ENCODE measurements at places on chromosomes 6 and 20. TPM values are rescaled to one million over a fixed set of nuclear protein-coding genes. Genes with fewer than 3 reads are reported as not detected.

DNA sequence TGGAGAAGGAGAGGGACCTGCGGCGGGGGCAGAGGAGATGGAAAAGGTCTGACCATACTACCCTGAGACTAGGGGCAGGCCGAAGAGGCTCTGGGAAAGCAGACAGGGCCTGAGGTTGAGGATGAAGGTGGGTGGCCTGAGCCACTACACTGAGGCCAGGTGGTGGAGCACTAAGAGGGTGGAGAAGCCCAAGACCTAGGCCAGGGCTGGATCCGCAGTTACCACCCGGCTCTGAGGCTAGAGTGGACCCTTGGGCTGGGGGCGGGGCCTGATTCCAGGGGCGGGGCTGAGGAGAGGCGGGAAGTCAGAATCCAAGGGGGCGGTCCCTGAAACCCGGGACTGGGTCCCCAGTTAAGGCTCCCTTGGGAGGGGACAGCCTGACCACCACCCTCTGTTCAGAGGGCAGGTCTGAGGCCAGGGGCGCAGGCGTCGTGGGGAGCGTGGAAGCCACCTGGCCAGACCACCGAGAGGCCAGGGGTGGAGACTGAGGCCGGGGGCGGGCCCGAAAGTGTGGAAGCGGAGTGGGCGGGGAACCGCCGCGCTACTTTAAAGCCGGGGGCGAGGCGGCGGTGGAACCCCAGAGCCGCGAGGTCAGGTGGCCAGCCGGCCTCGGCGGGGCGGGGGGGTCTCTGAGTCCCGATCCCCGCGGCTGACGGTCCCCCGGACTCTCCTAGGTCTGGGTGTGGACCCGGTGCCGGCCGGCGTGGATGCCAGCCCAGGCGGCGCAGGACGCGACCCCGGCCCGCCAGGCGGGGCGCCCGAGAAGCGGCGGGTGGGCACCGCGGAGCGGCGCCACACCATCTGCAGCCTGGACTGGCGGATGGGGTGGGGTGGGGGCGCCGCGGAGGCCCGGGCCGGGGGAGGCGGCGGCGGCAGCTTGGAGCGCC lies 8.3 kb downstream of the CCM2L start:
- DNase-seq: peak; percentile 87

DNA sequence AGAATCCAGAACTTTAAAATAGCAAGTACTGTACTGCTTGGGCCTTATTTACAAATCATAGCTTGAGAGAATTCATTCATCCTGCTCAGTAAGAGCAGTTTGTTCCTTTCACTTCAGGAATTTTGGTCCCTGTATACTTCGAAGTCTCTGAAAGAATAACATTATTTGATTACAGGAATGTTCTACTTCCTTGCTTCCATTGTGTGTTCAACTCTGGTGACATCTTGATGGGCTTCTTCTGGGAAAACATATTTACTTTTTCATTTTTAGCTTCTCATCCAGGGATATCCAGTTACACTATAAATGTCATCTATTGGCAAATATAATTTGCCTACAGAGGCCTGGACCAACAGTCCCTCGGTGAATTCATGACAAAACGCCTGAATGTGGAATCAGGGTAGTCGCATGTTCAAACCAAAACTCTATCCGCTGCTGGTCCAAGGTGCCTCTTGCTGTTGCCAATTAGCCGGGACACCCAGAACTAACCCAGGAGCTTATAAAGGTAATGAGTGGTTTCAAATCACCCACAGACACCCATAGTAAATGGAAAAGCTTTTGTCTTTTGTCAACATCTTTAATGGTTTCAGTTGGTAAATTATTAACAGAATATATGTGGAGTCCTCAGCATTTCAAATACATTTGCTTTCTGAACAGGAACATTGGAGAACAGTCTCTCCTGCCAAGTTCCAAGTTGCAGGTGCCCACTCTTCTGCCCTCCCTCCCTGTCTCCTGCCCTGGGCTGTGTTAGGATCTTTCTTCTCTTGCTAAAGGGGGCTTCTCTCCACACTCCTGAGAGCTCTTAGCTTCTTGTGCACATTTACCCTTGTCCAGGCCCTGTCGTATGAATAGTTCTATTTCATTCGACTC lies 162.5 kb upstream of the CITED2 start:
- DNase-seq: no peak

GRCh38 chr20:49501917-49502316 lies 19.4 kb upstream of the KCNB1 start:
- no peak for DNase-seq

- no peak for DNase-seq
Measured at GRCh38 chr6:46251583-46252339, 81.0 kb upstream of the ENPP5 start.

- DNase-seq: no peak
Measured at GRCh38 chr6:16209539-16209938, 28.8 kb upstream of the GMPR start.

Gene BANF2
- not detected for total RNA-seq

DNA sequence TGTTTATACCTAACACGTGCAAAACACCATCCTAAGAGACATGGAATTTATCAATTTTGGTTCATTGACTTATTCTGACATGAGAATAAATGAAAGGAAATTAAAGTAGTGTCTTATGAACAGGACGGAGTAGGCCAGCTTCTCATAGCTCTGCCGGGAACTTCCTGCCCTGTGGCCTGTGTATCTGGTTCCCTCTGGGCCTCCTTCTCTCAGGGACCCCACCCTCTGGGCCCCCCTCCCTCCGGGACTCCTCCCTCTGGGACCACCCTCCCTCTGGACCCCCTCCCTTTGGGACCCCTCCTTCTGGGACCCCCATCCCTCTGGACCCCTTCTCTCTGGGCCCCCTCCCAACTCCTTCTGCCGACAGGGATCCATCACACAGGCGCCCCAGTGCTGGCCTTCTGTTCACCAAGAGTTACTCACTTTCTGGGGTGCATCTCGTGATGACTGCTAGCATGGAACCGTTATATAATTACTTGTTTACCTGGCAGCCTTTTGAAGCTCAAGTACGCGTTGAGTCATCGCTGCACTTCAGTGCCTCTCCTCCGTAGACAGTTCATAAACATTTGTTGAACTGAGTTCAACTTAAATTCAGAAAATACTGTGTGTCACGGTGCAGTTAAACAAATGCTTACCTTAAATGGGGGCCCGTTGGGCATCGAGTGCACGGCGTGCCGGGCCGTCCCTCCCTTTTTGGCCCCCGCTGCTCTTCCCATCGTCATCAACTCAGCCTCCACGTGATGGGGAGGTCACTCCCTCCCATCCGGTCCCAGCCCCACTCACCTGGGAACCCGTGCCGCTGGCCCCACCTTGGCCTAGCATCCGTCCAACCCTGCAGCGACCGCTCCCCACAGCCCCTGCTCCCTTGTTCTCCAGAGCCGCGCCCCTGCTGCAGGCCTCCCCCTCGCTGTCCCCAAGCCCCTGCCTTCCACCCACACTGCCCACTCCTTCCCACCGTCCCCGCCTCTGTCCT lies 8.1 kb downstream of the CCR6 start:
- DNase-seq: no peak

Gene GSTA1
- total RNA-seq: 175 TPM

DNA sequence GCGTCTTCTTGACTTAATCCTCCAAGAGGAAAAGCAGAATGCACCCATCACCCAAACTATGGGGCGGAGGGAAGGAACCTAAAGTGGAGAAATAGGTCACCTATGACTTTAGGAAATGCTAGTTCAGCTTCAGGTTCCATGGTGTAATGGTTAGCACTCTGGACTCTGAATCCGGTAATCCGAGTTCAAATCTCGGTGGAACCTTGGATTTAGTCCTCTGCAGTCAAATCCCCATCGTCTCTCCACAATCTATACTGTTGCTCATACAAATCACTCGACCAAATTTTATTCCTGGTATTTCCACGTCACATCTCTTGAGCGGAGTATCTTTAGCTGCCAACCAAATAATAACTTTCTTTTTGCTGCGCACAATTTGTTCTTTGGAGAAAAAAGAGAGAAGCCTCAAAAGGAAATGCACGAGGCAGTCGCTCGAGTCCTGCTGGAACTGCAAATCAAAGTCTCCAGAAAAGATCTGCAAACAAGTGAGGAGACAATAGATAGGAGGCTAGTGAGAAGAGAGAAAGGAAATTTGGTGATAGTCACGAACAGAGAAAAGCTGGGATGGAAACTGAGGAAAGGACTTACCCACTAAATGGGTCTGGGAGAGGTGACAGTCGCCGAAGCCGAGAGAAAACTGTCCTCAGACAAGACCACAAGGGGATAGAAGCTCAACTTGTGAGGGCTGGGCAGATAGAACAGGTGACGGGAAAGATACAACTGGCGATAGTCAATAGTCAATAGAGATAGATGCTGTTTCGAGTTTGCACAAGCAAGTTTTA lies 16.6 kb downstream of the POM121L2 start:
- DNase-seq: no peak

DNA sequence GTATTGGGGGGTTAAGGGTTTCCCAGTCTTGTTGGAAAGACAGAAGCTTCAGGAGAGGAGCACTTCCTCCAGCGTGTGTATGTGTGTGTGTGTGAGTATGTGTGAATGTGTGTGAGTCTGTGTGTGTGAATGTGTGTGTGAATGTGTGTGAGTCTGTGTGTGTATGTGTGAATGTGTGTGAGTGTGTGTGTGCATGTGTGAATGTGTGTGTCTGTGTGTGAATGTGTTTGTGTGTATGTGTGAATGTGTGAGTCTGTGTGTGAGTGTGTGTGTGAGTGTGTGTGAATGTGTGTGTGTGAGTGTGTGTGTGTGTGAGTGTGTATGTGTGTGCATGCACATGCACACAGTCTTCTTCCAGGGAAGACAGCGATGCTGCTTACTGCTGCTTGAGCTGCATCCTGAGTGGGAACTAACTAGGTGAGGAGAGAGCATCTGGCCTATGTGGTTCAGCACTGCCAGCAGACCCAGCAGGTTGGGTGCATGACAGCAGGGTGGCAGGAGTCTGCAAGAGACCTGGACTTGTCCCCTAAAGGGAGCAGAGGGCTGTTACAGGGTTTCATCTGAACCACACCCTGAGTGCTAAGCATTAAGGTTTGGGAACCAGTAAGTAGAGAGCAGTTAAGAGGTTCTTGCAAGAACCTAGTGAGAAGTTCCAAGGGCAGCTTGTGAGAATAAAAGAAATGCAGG lies 22.7 kb upstream of the CCND3 start:
- no peak for DNase-seq

GRCh38 chr20:40714109-40714508 lies 25.1 kb upstream of the MAFB start:
- DNase-seq: no peak

DNA sequence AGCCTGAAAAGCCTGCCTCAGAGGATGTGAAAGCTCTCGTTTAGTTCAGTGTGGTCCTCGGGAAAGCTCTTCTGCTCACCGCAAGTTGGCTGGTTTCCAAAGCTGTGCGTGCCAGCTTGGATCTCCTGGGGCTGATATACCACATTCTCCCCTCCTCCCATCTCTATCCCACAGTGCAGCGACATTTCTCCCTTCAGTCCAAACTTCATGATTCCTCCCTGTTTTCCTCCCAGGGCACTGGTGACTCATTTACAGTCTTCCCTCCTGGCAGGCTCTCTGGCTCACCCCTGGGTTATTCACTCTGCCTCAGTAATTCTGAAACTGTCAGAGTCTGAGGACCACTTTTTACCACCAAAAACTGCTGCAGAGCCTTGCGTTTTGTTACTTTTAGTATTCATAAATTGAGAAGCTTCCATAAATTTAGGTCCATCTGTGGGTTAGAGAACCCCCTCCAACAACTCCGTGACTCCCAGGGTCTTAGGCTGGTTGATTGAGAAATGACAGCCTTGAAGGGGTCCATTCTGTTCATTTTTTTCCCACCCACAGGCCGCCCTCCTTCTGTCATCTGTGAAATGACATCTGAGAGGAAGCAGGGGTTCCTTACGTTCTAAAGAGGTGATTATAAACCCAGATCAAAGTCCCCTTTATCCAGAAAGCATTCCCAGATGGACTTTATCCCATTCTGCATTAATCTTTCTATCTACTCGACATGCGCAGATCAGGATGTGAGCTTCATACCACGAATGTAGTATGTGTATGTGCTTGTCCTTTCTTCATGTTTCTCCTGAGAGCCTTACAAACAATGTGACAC lies 6.1 kb downstream of the TRIM10 start:
- DNase-seq: no peak

GRCh38 chr6:29200767-29201662 lies 30.3 kb downstream of the OR2J2 start:
- DNase-seq: no peak

- no peak for DNase-seq
Measured at GRCh38 chr20:23320317-23320716, 30.3 kb upstream of the NXT1 start.

- no peak for DNase-seq
Measured at GRCh38 chr6:127471379-127472255, 12.4 kb upstream of the KIAA0408 start.

DNA sequence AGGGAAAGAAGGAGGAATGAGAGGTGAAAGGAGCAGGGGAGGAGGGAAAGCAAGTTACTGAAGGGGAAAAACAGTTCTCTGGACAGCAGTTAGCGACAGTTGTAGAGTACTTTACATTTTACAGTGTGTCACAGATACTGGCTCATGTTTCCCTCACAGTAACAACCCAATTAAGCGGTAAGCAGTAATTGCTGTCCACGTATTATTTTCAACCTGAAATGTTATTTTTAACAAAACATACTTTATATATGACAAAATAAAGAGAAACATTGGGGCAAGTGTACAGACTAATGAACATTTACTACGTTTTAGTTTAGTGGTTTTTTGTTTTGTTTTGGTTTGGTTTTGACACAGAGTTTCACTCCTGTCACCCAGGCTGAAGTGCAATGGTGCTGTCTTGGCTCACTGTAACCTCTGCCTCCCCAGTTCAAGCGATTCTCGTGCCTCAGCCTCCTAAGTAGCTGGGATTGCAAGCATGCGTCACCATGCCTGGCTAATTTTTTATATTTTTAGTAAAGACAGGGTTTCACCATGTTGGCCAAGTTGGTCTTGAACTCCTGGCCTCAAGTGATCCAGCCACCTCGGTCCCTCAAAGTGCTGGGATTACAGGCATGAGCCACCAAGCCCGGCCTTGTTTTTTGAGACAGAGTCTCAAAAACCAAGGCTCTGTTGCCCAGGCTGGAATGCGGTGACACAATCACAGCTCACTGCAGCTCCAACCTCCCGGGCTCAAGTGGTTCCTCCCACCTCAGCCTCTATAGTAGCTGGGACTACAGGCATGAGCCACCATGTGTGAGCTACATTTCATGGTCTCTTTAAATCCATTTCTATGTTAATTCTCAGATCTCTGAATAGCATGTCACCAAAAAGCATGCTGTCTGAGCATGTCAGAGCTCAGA lies 22.6 kb upstream of the BTN3A2 start:
- DNase-seq: no peak

Gene HSD17B8
- 13.9 TPM for total RNA-seq

Gene NKX2-4
- not detected for total RNA-seq

Gene SAMHD1
- 52.6 TPM for total RNA-seq

DNA sequence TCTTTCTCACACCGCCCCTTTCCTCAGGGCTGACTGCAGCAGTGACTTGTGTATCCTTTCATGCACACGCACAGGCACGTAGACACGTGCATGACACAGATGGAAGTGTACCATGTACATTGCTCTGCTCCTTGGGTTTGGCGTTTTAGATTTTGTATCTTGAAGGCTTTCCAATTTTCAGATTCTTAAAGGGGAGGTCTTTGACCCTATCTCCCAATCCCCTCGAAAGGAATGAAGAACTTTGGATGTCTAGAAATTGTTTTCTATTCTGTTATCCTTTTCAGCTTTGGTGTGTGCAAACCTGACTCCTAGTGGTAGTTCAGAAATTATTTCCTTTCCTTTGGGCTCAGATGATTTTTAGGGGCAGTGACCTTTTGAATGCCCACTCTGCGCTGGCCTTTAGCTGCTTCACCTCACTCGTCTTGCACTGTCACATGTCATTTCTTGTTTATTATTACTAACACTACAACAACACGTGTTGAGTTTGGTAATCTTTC lies 63.0 kb downstream of the HIVEP1 start:
- DNase-seq: no peak

All from type B pancreatic cell (in vitro differentiated cells).